ENCODE measurements at places on chromosomes 3 and 15.

DNA sequence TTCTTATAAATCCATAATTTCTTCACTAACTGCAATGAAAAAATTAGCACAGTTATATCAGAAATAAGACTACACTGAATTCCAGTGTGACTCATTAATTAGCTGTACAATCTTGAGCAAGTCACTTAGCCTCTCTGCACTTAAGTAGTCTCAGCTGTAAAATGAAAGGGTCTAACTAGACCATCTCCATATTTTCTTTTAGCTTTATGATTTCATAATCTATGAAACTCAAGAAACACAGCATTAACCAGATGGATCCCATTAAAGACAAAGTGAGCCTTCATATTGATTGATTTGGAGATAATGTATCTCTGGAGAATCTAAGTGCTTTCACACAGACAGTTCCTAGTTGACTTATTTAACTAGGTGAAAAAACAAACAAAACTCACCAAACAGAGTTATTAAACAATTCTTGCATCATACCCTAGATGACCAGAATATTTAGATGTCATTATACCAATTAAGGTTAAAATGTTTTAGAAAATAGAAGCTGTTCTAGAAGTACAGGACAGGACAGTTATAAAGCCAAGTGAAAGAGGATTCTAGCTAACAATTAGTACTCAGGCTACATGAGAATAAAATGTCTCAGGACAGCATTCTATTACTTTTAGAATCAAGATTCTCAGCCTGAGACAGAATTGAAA is 11.2 kb downstream of the CSNK1G1 start:
- H3K4me3 ChIP-seq = no peak overlapping the region
- no peak overlapping the region for H3K27ac ChIP-seq
- H3K27me3 ChIP-seq = no peaks in the 10 kb centered on the region

DNA sequence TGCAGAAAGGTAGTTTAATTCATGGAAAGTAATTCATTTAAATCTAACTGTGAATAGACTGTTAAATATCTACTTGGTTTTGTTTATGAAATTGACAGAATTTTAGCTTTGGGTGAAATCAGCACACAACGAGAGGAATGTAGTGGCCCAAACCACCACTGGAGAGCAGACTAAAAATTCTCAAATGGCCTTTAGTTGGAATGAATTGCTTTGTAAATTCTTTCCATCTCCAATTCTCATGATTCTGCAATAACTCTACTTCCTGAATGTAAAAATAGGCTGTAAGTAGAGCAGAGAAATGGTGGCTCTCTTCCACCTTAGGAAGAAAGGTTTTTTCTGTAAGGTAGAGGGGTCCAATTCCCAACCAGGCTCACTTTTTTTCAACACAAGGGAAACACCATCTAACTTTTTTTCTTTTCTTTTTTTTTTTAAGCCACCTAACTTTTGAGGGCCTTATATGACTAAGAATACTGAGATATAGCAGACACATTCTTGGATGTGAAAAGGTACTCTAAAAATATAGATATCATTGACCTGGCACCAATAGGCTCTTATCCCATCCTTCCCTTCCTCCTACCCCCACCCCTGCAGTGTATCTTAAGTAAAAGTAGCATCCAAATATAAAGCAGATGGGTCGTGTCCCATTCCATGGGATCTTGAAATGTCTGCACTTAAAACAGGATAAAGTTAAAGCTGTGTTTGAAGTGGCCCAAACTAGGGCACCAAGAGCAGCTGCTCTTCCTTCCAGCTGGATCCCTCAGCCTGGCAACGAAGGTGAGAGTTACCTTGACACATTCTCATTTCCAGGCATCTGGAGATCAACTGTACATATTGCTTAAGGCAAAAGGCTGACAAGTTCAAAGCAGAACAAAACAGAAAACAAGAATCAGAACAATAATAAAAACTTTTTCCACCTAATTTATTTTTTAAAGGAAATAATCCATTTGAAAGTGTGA is 194.1 kb downstream of the TPRG1 start:
- no peak overlapping the region for H3K27ac ChIP-seq
- no peak for DNase-seq
- peaks cover 14% of the 10 kb centered on the region for H3K4me1 ChIP-seq
- H3K27me3 ChIP-seq = no peaks in the 10 kb centered on the region

GRCh38 chr3:127153506-127153815 is 39.5 kb upstream of the PRR23E start:
- H3K4me3 ChIP-seq = no peak overlapping the region
- H3K27ac ChIP-seq = no peak overlapping the region
- DNase-seq = no peak
- H3K4me1 ChIP-seq = no peaks in the 10 kb centered on the region

DNA sequence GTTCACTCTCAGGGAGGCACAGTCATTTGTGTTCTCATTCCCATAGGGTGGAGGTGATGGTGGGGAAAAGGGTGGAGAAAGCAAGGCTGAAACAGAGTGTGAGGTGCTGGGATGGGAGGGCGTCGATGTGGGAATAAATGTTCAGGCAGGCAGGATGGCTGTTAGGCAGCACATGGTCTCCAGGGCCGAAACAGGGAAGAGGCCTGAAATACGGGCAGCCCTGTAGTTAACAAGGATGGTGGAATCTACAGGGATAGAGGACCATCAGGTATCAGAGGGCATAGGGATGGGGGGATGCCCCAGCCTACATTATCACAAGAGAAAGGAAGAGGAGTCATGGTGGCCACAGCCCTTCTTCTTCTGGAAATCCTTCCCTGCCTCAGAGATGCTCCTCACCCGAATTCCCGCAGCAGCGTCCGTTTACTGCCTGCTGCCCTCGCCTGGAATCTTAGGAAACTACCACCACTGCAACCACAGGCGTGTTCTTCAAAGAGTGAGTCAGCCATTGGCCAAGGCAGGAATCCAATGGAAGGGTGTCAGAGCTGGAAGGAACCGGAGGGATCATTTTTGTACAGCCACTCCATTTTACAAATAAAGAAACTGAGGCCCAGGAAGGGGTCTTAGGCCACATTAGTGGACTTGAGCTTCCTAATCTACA is 49.7 kb upstream of the POMGNT2 start:
- H3K36me3 ChIP-seq = no peaks in the 10 kb centered on the region
- no peak for DNase-seq

GRCh38 chr15:57696146-57696545 is 10.4 kb upstream of the POLR2M start:
- no peaks in the 10 kb centered on the region for H3K27me3 ChIP-seq
- H3K27ac ChIP-seq = no peak overlapping the region
- H3K4me3 ChIP-seq = no peak overlapping the region
- no peak for DNase-seq

DNA sequence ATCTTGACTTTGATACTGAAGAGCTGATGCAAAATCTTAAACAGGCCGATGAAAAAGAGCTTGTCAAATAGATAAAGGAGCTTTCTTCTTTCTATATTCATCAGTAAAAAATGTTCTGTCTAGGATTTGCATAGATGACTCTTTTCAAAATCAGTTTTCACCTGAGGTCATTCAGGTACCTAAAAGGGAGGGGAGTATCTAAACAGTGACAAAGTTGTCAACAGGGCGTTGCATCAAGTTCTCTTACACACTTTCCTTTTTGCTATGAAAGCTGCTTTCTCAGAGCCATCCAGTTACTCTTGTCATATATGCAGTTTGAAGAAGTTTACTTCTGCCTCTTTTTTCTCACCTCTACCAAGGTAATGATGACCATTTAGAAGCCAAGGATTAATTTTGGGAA is 60.0 kb downstream of the AKAP13 start:
- no peak overlapping the region for H3K4me3 ChIP-seq
- no peak for DNase-seq
- no peaks in the 10 kb centered on the region for H3K27me3 ChIP-seq
- H3K27ac ChIP-seq = no peak overlapping the region

DNA sequence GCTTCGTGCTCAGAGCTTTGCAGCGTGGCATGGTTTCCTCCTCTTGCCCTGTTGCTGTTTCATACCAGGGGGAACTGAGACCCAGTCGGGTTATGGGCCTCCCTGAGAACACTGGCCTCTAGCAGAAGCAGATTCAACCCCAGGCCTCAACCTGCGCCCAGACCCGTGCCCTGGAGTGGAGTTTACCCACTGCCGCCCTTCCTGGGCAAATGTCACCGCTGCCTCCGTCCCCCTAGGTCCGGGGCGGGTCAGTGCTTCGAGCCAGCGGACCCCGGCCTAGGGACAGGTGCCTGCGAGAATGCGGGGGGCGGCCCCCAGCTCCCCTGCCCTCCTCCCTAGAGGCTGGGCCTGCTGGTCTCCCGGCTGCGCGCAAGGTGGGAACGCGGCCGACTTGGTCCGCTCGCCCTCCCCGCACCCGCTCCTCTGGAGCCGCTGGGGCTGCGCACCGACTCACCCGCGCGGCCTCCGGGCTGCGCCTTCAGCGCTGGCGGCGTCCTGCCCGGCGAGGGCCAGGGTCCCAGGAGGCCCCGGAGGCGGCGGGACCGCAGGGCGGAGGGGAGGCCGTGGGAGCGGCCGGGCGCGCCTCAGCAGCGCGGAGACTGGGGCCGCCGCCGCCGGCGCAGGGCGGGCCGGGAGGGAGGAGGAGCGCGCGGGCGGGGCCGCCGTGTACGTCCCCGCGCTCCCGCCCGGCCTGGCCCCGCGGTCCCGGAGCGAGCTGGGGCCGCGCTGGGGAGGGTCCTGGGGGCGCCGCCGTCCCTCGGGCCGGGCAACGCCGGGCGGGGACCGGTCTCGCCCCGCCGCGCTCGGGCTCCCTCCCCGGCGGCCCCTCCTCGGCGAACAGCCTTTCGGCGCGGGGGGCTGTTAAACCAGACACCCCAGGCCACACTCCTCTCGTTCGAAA is at the start of gene PIGZ:
PIGZ (minus strand) TSS at position 601 of the 901 bp plus-strand sequence. CDS start 16,802 bp downstream, outside the sequence.
- H3K27ac ChIP-seq = peak within 1 kb of the TSS; percentile 78
- no peaks in the 10 kb centered on the region for H3K36me3 ChIP-seq
- H3K4me3 ChIP-seq = peak within 1 kb of the TSS; percentile 98
- DNase-seq = no peak
- no peaks in the 10 kb centered on the region for H3K27me3 ChIP-seq

DNA sequence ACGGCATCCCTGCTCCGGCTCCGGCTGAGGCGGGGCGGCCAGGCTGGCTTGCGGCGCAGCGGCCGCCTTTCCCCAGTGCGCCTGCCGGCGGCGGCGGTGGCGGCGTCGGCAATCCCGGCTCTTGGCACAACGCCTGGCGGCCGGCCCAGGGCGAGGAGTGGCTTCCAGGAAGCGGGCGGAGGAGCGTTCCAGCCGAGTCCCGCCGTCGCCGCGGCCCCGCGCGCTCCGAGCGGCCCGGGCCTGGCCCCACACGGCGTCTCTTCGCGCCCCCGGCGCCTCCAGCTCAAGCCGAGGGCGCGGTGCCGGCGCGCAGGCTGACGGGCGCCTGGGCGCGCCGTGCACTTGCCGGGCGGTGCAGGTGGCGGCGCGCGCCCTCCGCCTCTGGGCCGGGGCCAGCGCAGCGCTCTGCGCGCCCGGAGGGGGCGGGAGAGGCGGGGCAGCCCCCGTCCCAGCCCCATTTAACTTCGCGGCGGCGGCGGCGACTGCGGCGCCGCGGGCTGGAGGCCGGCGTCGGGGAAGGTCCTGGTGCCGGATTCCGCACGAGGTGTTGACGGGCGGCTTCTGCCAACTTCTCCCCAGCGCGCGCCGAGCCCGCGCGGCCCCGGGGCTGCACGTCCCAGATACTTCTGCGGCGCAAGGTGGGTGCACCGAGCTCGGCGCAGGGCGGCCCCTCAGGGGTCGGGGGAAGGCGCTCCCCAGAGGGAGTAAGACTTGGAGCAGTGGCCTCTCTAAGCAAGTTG is at the start of gene ADAMTSL3:
ADAMTSL3 (plus strand) TSS at position 485 of the 740 bp plus-strand sequence. CDS start 1,639 bp downstream, outside the sequence.
- peak within 1 kb of the TSS; percentile 44 for H3K27ac ChIP-seq
- peak within 1 kb of the TSS; percentile 58 for H3K4me3 ChIP-seq

- H3K4me3 ChIP-seq = no peak overlapping the region
- no peaks in the 10 kb centered on the region for H3K36me3 ChIP-seq
- H3K4me1 ChIP-seq = peaks cover 14% of the 10 kb centered on the region
- no peak overlapping the region for H3K27ac ChIP-seq
- H3K27me3 ChIP-seq = no peaks in the 10 kb centered on the region
Measured at GRCh38 chr3:186807231-186807630, 949 bp upstream of the RFC4 start.

DNA sequence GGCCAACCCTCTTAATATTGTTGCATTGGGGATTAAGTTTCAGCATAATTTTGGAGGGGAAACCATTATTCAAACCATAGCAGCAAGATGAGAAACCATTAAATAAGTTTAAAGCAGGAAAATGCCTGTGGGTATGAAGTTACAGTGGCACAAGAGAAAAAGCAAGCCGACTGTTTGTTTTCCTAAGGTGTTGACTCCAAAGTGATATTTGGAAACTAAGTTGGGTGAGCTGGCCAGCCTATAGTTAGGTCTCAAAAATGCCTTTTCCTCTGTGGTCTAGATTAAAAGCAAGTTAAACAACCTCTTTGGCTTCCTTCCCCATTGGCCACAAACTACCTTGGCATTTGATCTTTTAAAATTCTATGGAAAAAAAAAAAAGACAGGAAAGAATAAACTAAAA is 419.8 kb upstream of the AZI2 start:
- H3K4me1 ChIP-seq = no peaks in the 10 kb centered on the region
- no peak overlapping the region for H3K27ac ChIP-seq
- no peaks in the 10 kb centered on the region for H3K36me3 ChIP-seq
- DNase-seq = no peak
- no peak overlapping the region for H3K4me3 ChIP-seq
- H3K27me3 ChIP-seq = no peaks in the 10 kb centered on the region

DNA sequence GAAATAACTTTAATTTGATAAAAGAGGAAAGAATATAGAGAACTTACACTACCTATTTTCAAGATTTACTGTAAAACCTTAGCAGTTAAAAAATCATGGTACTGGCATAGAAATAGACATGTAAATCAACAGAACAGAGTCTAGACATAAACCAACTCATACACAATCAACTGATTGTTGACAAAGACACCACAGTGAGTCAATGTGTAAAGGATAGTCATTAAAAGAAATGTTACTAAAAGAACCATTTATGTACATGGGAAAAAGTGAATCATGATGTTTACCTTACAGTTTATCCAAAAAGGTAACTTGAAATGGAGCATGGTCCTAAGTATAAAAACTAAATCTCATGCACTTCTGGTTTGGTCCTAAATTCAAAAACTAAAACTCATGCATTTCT is 847.4 kb downstream of the IGSF11 start:
- no peak overlapping the region for H3K4me3 ChIP-seq
- no peaks in the 10 kb centered on the region for H3K27me3 ChIP-seq
- H3K4me1 ChIP-seq = no peaks in the 10 kb centered on the region
- no peak for DNase-seq
- H3K36me3 ChIP-seq = no peaks in the 10 kb centered on the region

DNA sequence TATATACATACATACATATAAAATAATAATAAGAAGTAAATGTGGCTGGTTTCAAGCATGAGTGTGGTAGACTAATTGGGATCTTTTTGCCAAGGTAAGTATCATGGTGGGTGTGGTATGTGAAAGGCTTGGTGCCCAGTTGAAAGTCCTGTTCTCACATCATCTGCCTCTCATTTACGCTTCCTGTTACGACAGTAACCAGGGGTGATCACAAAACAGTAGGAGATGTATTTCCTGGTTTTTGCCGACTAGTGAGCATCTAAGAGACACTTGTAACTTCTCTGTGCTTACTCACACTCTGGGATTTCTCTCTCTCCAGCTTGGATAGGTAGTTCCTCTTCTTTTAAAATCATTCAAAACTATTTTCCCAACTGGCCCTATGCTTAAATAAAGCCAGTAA is 1028.3 kb upstream of the NR2F2 start:
- peak overlapping the region; percentile 17 for H3K27ac ChIP-seq
- no peaks in the 10 kb centered on the region for H3K27me3 ChIP-seq
- no peak overlapping the region for H3K4me3 ChIP-seq
- peaks cover 21% of the 10 kb centered on the region for H3K4me1 ChIP-seq

Data from vagina (tissue), 2 donors.